ENCODE measurements at places on chromosomes 6 and 20. TPM values are rescaled to one million over a fixed set of nuclear protein-coding genes. Genes with fewer than 3 reads are reported as not detected.

- DNase-seq: no peak
These were observed 82.5 kb downstream of the POPDC3 start for GRCh38 chr6:105097288-105097687.

ZBTB24 gene
- total RNA-seq: 9.1 TPM

GRCh38 chr6:36196113-36196879, at the start of gene BRPF3:
Gene BRPF3 (plus strand): TSS chr6:36196744. CDS start chr6:36200323, 3,579 bp downstream.
- DNase-seq: peak; percentile 84

TRIM10 gene
- total RNA-seq: not detected

GRCh38 chr20:56483970-56484369, 15.5 kb downstream of the RTF2 start:
- no peak for DNase-seq

ZC2HC1B gene
- total RNA-seq: 0.29 TPM

Data from mesothelial cell of epicardium (in vitro differentiated cells).